ENCODE measurements at places on chromosomes 5 and 9.

- no peak overlapping the region for H3K4me3 ChIP-seq
- no peaks in the 10 kb centered on the region for H3K36me3 ChIP-seq
- no peaks in the 10 kb centered on the region for H3K27me3 ChIP-seq
- DNase-seq, result no peak
Measured at GRCh38 chr5:41043109-41043747, 27.9 kb downstream of the MROH2B start.

GRCh38 chr5:177314376-177315342 lies 3.0 kb upstream of the MXD3 start:
- DNase-seq, result peak; percentile 53
- peaks cover under 1% of the 10 kb centered on the region for H3K36me3 ChIP-seq
- peaks cover 26% of the 10 kb centered on the region for H3K4me1 ChIP-seq
- H3K4me3 ChIP-seq, result no peak overlapping the region
- H3K27ac ChIP-seq, result no peak overlapping the region

DNA sequence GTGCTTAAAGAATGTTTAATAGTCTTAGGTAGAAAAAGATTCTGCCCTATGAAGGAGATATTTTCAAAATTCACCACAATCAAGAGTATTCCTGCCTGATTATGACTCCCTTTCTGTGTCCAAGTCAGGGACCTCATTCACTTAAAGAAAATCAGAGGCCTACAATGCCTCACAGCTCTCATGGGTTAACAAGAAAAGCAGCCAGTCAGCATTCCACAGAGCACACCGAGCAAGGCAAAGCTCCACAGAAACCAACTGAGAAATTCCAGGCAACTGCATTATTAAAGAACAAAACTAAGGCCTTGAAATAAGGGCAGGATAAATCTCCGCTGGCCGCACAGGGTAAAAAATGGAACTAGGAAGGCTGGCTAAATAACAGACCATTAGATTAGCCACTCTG lies 161.1 kb downstream of the TARS1 start:
- DNase-seq, result no peak
- H3K4me3 ChIP-seq, result no peak overlapping the region
- H3K36me3 ChIP-seq, result peaks cover 4% of the 10 kb centered on the region
- no peak overlapping the region for H3K27ac ChIP-seq

DNA sequence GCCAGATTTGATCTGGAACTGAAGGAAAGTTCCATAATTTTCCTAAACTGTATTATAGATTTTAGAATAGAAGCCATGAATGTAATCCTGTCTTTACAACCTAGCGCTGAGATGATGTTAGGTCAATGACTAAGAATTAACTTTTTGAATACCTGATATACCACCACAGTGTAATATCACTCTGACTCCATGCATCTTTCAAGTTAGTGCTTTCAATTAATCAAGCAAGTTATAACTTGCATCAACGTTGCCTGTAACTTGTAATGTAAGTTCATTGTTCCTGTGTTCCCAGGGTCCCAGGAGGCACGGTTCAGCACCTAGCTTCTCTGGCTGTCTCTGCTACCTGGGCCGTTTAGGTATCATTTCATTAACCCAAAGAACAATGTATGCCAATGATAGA lies 139.3 kb downstream of the CSNK1G3 start:
- no peak overlapping the region for H3K27ac ChIP-seq
- DNase-seq, result no peak
- H3K36me3 ChIP-seq, result no peaks in the 10 kb centered on the region
- H3K4me1 ChIP-seq, result no peaks in the 10 kb centered on the region

- H3K4me3 ChIP-seq, result no peak overlapping the region
- peaks cover 9% of the 10 kb centered on the region for H3K27me3 ChIP-seq
- DNase-seq, result peak; percentile 61
- no peak overlapping the region for H3K27ac ChIP-seq
Measured at GRCh38 chr5:1934801-1935429, 52.2 kb upstream of the IRX4 start.

Data from osteoblast (primary cell).